ENCODE measurements at places on chromosomes 2 and 18.

DNA sequence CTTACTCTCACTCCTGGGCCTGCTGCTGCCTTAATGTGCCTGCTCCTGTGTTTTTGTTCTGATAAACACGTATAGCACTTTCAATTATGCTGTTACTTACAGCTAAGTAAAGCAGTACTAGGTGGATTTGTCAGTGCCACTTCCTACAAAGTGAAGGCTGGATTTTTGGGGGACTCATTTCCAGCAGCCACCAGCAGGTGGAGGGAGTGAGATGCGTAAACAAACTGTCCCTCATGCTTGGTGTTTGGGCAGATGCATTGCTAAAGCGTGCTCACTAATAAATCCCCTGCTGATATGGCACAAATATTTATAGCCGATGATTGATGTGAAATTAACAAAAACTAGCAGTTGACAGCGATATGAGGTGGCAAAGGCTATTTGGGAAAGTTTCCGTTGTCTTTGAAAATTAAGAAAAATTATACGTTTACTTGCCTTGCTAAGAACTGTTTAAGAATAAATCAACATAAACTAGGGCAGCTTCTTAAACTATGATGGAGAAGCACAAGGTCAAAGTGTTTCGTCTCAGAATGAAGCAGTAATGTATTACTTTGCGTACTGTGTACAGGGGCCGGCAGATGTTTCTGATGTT lies 101.7 kb downstream of the AGAP1 start:
- DNase-seq: peak; percentile 24

GRCh38 chr2:29114946-29115609 lies at the start of gene CLIP4:
Gene CLIP4 (plus strand): TSS chr2:29115415. CDS start chr2:29121389, 5,974 bp downstream.
- DNase-seq: peak; percentile 81

- no peak for DNase-seq
Measured at GRCh38 chr18:31723990-31724711, 36.5 kb downstream of the SLC25A52 start.

DNA sequence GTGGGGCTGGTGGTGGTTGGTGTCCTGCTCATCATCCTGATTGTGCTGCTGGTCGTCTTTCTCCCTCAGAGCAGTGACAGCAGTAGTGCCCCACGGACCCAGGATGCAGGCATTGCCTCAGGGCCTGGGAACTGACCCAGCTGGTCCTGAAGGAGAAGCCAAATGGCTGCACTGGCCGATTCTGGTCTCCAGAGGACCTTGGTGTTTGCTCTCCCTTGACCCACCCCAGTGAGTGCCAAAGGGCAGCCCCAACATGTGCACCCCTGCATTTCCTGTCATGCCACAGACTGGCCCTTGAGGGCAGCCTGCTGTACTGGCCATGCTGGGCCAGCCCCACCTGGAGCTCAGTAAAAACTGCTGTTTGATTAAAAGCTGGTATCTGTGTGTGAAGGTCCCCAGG lies 2.5 kb upstream of the RNF181 start:
- no peak for DNase-seq

GRCh38 chr2:58721912-58722591 lies 480.9 kb upstream of the FANCL start:
- no peak for DNase-seq

All from activated naive CD4-positive, alpha-beta T cell treated with Interleukin-2 at 50 U/mL for 16 hours (primary cell).